Stimulated activated CD4-positive, alpha-beta T cell treated with anti-CD3 and anti-CD28 coated beads, TNF-alpha, amount 100 ng/mL, for 48 hours (primary cell): ENCODE measurements at places on chromosomes 7 and 10.

DNA sequence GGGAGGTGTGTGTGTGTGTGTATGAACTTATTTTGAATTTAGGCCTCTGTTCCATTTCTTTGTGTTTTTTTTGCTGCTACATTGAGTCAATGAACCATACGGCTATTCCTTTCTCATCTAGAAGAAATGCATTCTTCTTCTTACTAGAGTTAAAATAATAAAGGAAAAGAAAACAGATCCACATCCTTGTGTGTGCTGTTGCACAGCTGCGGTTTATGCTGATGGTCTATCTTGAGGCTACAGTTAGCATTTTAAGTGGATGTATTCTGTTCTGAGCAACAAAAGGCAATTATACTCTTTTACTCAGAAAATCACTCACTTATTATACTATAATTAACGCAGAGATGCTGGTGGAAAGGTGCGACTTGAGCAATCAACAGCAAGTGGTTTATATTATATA is 615.0 kb upstream of the MBL2 start:
- DNase-seq, result no peak

GRCh38 chr10:62162261-62162981 is 106.2 kb downstream of the RTKN2 start:
- no peak for DNase-seq

- DNase-seq, result peak; percentile 57
These were observed at the start of gene FAM241B for GRCh38 chr10:69629897-69630650. FAM241B (plus strand) TSS chr10:69630247; CDS start chr10:69631744, 1,497 bp downstream.

GRCh38 chr10:35355971-35356724 is 19.8 kb downstream of the CCNY start:
- no peak for DNase-seq

DNA sequence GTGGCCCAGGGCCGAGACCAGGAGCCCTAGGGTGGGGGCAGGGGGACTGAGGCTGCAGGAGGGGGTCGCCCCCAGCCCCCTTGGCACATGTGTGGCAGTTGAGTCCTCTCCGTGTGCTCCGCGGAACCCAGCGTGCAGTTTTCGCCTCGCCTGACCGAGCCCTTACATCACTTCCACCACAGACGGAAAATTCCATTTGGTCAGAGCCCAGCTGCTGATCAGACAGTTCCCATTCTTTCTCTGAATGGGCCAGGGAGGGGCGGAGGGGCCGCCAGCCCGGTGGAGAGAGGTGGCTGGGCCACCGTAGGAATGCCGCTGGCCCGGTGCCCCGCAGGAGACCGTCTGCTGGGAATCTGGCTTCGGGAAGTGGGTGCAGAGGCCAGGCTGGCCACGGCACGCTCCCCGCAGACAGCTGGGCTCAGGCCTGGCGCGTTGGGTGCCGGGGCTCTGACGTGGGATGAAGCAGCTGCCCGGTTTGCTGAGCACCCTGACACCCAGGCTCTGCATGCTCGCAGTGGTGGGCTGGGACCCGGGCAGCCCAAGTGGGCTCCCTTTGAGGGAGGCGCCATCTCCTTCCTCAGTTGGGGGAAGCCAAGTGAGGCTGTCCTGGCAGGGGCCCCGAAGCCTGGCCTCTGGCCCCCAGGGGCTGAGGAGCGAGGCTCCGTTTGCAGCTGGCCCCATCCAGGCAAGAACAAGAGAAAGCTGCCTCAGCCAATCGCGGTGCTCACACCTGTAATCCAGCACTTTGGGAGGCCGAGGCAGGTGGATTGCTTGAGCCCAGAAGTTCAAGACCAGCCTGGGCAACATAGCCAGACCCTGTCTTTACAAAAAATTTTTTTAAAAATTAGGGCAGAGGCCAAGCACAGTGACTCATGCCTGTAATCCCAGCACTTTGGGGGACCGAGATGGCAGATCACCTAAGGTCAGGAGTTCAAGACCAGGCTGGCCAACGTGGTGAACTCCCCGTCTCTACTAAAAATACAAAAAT is 9.9 kb downstream of the TTYH3 start:
- no peak for DNase-seq

- DNase-seq, result no peak
These were observed 21.2 kb upstream of the UCN3 start for GRCh38 chr10:5343561-5343960.

DNA sequence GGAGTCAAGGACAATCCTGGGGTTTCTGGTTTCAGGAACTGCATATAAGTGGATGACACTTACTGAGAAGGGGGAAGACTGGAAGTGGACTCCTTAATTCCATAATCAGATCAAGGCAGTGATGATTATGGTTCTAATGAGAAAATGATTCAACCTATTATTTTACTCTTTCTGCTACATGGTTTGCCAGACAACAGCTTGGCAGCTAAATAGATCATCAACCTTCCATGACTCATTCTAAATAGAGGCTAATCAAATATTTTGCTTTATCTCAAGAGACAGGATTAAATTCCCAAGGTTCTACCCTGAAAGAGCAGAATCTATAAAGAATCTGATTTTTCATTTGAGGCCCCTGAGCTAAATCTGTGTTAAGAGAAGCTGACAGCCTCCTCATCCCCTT is 46.3 kb downstream of the CNNM1 start:
- no peak for DNase-seq

- no peak for DNase-seq
These were observed 32.0 kb downstream of the TSPAN14 start for GRCh38 chr10:80485946-80486764.

DNA sequence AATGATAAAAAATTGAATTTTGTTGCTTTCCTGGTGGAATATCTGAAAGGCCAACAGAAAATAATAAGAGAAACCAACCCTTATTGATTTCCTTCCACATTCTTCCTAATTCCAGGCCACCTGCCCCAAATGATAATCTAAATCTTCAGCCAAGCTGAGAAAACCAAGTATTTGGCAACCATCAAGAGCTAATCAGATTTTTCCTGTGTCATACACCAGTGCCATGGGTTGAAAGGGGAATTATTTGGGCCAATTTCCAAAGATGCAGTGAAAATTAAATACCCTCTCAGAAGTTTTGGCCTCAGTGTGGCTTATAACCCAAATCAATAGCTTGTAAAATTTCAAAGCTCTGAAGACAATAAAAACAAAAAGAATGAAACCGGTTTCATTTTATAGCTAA is 70.4 kb downstream of the DOCK4 start:
- no peak for DNase-seq

DNA sequence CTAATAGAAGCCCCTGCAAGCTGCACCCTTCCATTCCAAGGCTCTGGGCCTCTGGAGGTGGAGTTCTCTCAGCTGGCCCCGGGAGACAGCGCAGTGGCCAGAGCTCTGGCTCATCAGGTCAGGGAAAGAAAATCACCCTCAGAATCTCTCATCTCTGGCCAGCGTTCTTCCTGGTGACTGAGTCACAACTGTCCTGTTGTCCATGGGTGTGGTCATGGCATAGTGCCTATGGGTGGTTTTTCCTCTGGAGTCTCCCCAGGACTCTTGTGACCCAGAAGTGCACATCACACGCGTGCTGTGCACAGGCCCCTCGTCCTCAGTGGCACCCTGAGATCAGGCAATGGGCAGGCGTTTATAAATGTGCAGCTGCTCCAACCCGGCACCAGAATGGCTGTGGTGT is 27.4 kb upstream of the FXYD4 start:
- DNase-seq, result no peak

- DNase-seq, result no peak
These were observed 1396.8 kb downstream of the GATA3 start for GRCh38 chr10:9451211-9451773.

DNA sequence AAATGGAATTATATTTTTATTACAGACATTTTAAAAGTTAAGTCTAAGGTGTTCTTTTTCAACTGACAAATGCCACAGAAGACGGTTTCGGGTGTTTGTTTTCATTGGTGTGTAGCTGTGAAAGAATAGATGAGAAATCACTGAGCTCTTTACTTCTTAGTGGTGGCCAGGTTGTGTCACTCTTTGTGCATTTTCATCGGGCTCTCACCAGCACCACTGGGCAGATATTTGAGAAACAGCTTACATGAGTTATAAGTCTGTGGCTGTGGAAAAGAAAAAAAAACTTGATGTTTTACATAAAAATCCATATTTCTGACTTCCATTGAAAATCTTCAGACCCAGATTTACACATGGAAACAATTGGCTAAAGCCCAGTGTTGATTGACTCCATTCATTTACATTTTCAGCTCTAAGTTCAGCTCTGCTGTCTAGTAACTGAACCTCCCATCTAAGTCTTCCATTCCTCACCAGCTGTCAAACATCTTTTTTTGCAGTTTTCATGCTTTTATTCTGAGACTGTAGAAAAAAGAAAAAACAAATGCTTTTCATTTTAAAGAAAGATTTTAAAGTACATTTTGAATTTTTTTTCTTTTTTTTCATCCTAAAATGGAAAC is 22.3 kb downstream of the CABCOCO1 start:
- DNase-seq, result no peak

- DNase-seq, result no peak
These were observed 10.8 kb upstream of the RAMP3 start for GRCh38 chr7:45146531-45147379.

DNA sequence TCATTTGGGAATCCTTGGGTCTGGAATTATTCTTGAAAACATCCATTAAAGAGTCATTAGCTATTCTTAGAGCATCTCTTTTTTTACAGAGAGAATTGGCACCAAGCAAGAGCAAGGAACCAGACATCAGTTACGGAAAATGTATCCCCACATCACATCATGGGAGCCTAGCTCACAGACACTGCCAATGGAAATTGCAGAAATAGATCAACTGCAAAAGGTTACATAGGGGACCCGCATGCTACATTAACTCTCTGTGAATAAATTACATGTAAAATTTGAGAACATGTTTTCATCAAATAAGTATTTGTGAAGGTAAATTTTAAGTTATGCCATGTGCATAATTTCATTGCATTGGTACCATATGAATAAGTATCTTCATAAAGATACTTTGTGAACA is 224.8 kb downstream of the ZNF248 start:
- DNase-seq, result no peak

GRCh38 chr7:156096771-156097538 is 284.7 kb upstream of the SHH start:
- no peak for DNase-seq

- no peak for DNase-seq
These were observed 439 bp upstream of the EMX2 start for GRCh38 chr10:117541909-117542705.

GRCh38 chr10:26386781-26387180 is 51.4 kb upstream of the APBB1IP start:
- no peak for DNase-seq

DNA sequence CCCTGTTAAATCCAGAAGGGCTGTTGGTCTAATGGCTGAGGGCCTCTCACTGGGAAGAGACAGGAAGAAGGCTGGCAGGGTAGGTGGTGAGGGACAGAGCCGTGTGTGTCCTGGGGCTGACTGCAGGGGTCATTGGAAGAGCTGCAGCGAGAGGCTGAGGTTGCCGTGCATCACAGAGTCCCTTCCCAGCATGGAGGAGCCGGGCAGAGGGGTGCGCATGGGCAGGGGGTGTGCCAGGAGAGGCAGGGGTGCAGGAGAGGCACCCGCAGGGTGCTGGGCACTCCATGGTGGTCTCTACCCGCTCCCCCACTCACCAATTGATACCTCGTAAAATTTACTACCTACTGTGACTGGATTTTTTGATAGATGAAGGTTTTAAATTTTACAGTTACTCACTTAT is 124.3 kb downstream of the ACTR3B start:
- no peak for DNase-seq

DNA sequence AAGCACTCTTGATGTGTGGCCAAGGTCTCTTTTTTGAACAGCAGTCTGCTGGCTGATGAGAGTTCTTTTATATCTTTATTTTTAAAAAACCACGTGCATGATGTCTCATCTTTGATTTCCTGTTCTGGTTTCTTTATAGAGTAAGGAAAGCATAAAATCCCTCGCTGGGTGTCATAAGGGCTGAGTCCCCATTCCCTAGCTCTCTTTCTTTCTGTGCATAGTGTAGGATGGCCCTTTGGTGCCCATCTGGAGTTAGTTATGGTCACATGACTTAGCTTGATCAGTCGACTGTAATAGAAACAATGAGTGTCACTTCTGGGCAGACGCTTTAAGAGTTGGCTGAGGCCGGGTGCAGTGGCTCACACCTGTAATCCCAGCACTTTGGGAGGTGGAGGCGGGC is 38.5 kb downstream of the GHRHR start:
- DNase-seq, result no peak

- no peak for DNase-seq
These were observed 81.8 kb downstream of the PLCE1 start for GRCh38 chr10:94075506-94075905.

- no peak for DNase-seq
These were observed 165.0 kb upstream of the CNTNAP2 start for GRCh38 chr7:145951566-145951965.

DNA sequence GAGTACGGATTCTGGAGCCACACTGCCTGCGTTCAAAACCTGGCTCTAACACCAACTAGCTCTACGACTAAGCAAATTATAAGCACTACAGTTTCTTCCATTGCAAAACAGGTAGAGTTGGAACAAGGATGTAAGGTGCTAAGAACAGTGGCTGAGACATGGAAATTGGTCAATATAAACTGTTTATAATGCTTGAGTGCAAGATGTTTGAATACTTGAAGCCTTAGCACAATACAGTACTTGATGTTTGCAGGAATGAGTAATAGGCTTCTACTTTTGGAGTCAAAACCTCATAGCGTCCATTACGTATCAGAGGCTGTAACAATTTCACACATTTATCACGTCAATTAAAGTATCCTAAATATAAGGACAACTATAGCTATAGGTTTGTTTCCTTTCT is 6.9 kb downstream of the NT5C2 start:
- no peak for DNase-seq

GRCh38 chr7:37352974-37353948 is 95.4 kb downstream of the ELMO1 start:
- DNase-seq, result no peak

DNA sequence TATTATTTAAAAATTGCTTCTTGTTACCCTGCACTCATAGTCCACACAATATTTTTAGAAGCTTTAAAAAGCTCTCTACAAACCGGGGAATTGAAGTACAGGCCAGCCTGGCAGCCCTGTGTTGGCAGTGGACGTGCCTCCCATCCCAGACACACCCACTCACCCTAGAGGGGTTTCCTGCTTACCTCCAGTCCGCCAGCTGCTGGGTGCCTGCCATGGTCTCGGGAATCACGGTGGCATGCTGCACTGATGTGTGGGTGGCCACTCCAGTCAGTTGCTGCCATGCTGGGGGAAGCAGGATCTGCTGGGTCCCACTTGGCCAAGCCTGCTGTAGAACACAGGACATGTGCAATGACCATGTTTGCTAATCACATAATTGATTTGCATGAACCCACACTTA is 80.4 kb downstream of the CLEC2L start:
- no peak for DNase-seq

DNA sequence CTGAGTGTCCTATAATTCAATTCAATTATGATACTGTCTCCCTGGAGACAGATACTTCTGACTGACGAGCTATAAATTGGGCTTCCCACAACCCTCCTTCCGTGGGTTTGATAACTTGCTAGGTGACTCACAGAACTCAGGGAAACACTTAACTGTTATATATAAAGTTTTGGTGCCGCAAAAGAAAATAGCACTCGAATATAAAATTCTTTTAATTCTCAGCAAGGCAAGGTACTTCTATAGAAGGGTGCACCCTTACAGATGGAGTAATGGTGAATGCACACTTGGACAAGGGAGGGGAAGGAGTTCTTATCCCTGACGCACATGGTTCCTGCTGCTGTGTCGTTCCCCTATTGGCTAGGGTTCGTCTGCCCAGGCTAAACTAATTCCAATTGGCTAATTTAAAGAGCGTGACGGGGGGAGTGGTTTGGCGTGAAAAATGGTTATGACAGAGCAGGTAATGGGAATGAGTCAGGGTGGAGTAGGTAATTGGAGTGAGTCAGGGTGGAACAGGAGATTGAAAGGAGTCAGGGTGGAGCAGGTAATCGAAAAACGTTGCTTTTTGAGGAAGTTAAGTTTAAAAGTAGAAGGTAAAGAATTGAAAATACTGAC is 20.8 kb upstream of the GHITM start:
- no peak for DNase-seq

- DNase-seq, result no peak
These were observed 1641.3 kb upstream of the LRRTM3 start for GRCh38 chr10:65284495-65285041.
